ENCODE measurements at places on chromosomes 6 and 20. TPM values are rescaled to one million over a fixed set of nuclear protein-coding genes. Genes with fewer than 3 reads are reported as not detected.

The DNAAF9 gene
- total RNA-seq, result 20.3 TPM

The EYS gene
- 0.50 TPM for total RNA-seq

The RGS19 gene
- total RNA-seq, result 7.4 TPM

The FAM209B gene
- not detected for total RNA-seq

The SUMO4 gene
- 1.7 TPM for total RNA-seq

The C20orf141 gene
- total RNA-seq, result not detected

The PRSS16 gene
- not detected for total RNA-seq

The FOXO3 gene
- 42.9 TPM for total RNA-seq

The TRAPPC3L gene
- 0.15 TPM for total RNA-seq

The PBOV1 gene
- total RNA-seq, result not detected

The OR2J3 gene
- not detected for total RNA-seq

The SNRPB gene
- total RNA-seq, result 249 TPM

The MAP1LC3A gene
- total RNA-seq, result 52.8 TPM

The GRM1 gene
- under 0.01 TPM for total RNA-seq

The RGS17 gene
- 25.5 TPM for total RNA-seq

The GTSF1L gene
- total RNA-seq, result not detected

The LTB gene
- total RNA-seq, result not detected

The TAAR1 gene
- not detected for total RNA-seq

The ASIP gene
- total RNA-seq, result not detected

The SCUBE3 gene
- 0.44 TPM for total RNA-seq

The XKR7 gene
- under 0.01 TPM for total RNA-seq

Data from smooth muscle cell of trachea (primary cell).